Eye (tissue), 1 donor: ENCODE measurements at places on chromosomes 2 and 18.

GRCh38 chr2:6955511-6956136 is 38.4 kb downstream of the RNF144A start:
- peak; percentile 43 for DNase-seq

DNA sequence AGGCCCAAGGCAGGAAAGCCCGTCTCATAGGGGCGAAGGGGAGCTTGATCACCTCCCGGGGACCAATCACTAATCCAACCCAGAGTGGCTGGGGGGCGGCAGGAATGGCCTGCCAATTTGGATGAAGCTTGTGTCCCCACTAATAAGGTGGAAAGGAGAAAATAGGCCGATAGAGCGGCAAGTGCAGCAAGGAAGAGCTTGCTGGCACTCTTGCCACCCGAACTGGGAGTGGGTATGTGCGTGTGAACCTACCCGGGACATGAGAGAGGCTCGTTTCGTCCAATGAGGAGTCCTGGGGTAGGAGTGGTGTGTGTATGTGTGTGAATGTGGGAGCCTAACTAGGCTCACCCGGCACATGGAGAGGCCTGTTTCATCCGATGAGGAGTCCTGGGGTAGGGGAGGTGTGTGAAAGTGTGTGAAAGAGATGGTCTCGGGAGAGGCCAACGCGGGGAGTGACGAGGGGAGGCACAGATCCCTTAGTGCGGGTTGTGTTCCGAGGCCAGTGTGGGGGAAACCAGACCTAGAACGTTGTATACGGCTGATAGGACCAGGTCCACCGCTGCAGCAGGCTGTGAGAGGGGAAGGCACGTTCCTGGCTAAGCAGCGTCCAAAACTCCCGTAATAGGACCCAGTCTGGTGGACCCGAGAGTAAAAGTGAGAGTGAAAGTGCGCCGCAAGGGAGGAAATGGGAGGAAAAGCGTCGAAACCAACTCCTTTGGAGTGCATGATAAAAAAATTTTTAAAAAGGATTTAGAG is 47.1 kb upstream of the SELENOI start:
- peak; percentile 70 for DNase-seq

DNA sequence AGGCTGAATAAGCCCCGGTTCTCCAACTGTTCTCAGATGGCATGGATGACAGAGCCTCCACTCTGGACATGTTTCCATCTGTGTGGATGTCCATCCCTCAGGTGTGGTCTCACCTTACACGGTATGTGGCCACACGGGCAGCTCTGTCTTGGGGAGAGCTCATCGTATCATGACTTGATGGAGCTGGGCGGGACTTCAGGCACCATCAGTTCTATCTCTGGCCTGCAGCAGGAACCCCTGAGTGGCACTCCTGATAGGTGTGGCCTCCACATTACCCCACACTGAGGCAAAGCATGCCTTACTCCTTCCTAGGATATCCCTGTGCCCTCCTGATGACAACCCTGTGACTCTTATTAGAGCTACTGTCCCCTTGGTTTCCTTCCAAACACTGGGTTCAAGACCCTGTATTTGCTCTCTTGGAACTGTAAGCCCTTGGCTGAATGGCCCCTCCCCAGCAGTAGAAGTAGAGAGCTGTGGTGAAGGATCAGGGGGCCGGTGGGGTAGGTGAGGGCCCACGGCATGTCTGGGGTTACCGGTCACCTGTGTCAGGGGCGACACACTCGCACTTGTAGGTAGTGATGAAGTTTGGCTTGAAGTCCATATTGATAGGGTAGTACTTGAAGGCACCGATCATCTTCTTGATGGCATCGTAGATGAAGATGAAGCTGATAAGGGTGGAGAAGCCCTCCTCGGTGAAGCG is 48.2 kb downstream of the MTHFD2 start:
- no peak for DNase-seq

- no peak for DNase-seq
Measured at GRCh38 chr2:2875831-2876230, 501.8 kb downstream of the EIPR1 start.

- DNase-seq: no peak
Measured at GRCh38 chr2:95264624-95265023, 9.6 kb upstream of the PROM2 start.

DNA sequence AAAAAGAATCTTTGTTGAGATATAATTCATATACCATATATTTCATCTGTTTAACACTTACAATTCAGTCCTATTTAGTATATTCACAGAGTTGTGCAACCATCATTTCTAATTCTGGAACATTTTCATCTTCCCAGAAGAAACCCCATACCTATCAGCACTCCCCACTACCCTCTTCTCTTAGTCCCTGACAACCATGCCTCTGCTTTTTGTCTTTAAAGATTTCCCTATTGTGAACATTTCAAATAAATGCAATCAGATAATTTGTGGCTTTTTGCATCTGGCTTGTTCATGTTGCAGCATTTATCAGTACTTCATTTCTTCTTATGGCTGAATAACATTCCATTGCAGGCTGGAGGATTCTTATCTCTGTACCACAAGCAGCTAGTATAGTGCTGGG is 305.9 kb upstream of the MEX3C start:
- no peak for DNase-seq

- DNase-seq: no peak
Measured at GRCh38 chr2:205976120-205976814, 109.7 kb downstream of the INO80D start.

GRCh38 chr2:207494137-207494536 is 35.6 kb upstream of the CREB1 start:
- no peak for DNase-seq

DNA sequence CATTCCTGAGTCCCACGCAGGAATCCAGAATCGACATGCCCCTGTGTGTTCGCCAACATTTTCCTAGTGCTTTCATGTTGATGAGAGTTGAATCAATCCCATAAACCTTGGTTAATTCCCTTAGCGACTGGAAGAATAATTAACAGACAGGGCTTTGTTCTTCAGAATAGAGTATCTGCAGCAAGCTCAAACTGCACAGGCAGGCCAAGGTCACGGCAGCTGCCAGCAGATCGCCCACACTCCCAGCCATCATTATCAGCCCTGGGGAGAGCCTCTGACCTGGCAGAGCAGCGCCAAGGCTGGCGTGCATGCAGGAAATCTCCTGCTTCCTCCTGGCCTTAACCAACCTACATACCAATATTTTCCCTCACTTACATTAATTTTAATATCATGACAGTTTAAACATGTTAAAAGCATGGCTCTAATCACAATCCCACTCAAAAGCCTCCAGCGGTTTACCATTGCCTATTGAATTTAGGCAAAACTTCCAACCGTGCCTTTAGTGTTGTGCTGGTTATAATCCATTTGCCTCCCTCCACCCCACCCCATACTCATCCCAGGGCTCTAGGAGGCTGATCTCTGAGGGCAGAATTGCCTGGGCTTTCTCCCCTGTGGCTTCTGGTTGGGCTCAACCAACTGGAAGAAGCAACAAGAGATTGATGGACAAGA is 46.8 kb upstream of the NCK2 start:
- peak; percentile 64 for DNase-seq

DNA sequence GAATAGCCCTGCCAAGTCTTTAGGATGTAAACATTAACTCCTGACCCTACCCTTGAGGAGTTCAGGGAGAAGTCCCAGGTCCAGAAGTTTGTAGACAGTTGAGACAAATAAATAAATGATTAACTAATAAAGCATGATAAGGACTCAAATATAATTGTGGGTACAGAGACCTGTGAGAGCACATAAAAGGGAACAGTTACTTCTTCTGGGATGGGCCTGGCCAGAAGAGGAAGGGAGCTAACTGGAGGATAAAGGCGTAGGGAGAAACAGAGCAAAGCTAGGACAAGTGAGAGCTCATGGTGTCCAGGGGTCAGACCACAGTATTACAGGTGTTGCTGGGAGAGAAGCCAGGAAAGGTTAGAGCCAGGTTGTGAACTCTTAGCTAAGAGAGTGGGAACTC is 3.0 kb downstream of the LCLAT1 start:
- DNase-seq: no peak

DNA sequence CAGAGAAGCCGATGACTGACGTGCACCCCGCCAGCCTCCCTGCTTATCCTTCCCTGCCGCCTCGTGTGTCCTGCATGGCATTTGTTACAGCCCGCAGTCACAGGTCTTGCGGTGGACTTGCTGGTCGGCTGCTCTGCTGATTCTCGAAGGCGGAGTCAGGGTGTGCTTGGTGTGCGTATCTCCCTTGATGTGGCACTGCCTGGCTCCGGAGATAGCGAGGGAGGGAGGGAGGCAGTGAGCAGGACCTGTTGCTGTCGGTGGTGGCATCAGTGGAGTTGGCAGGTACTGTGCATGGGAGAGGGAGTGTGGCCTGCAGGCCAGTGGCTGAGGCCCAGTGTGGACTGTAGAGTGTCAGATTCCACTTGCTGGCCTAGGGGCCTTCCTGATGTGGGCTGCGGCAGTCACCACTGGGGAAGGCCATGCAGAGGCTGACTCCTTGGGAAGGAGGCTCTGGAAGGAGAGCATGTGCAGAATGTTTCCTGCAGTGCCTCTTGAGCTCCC is 198.9 kb downstream of the AGAP1 start:
- DNase-seq: no peak

DNA sequence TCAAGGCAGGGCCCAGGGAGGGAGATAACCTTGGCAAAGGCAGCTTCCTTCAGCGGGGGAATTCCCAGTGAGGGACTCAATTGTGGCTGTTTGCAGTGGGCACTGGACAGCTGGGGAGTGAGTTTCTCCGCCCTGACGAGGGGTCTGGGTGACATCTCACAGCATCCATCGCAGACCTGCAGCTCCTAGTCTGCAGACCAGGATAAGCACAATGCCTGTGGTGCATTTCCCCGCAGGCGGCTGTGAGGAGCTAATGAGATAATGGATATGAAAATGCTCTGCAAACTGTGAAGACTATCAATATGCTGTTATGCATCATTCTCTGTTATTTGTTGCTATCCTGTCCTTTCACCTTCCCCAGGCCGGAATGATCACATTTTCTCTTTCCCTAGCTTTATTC is 30.0 kb upstream of the CYP1B1 start:
- DNase-seq: no peak

GRCh38 chr2:1863861-1864260 is 119.5 kb upstream of the PXDN start:
- no peak for DNase-seq

GRCh38 chr18:55089610-55090009 is 130.3 kb upstream of the CCDC68 start:
- no peak for DNase-seq

DNA sequence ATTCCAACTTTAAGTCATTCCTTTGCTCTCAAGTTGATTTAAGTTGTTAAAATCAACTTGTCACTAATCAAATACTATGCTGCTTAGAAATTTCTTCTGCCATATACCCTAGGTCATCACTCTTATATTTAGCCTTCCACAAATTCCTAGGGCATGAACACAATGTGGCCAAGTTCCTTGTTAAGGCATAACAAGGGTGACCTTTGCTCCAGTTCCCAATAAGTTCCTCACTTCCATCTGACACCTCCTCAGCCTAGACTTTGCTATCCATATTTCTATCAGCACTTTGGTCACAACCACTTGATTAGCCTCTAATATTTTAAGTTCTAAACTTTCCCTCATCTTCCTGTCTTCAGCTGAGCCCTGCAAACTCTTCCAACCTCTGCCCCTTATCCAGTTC is 9.9 kb upstream of the TMEM37 start:
- no peak for DNase-seq

GRCh38 chr2:237418300-237418699 is 4.3 kb upstream of the COL6A3 start:
- no peak for DNase-seq
